HepG2 (cell line): ENCODE measurements at places on chromosomes 5 and 9. TPM values are rescaled to one million over a fixed set of nuclear protein-coding genes. Genes with fewer than 3 reads are reported as not detected.

Gene LCN9
- polyA plus RNA-seq: not detected in 2 replicates

Gene NUP155
- 10.0 and 13.0 TPM in 2 replicates for polyA plus RNA-seq

Gene FGF1
- not detected in 2 replicates for polyA plus RNA-seq

Gene SCGB3A2
- not detected in 2 replicates for polyA plus RNA-seq

Gene TLR4
- polyA plus RNA-seq: 0.07 TPM in 2 replicates
